GM23248 (cell line): ENCODE measurements at places on chromosomes 1 and 21. TPM values are rescaled to one million over a fixed set of nuclear protein-coding genes. Genes with fewer than 3 reads are reported as not detected.

DNA sequence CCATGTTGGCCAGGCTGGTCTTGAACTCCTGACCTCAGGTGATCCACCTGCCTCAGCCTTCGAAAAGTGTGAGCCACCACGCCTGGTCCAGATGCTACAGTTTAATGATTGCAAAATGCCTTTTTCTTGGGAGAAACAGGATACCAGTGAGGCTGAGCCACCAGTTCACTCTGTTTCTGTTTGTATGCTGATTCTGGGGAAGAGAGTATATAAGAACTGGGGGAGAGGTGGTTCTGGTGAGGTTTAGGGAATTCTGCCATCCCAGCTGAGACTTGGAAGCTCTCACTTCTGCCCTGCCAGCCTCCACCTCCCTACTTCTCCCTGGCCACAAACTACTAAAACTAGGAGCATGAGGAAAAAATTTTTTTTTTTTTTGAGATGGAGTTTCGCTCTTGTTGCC lies 8.1 kb upstream of the PMF1 start:
- peaks cover 5% of the 10 kb centered on the region for H3K36me3 ChIP-seq
- no peaks in the 10 kb centered on the region for H3K27me3 ChIP-seq
- peaks cover 10% of the 10 kb centered on the region for H3K4me1 ChIP-seq
- no peak overlapping the region for H3K27ac ChIP-seq
- H3K4me3 ChIP-seq, result no peak overlapping the region

GRCh38 chr21:33854604-33855003 lies 61.0 kb downstream of the ATP5PO start:
- 0 out of 2 replicates have a peak, but pooled peaks cover 3% of the 10 kb centered on the region for H3K4me1 ChIP-seq
- H3K27ac ChIP-seq, result no peak overlapping the region
- DNase-seq, result peak; percentile 35
- H3K27me3 ChIP-seq, result no peaks in the 10 kb centered on the region
- no peaks in the 10 kb centered on the region for H3K36me3 ChIP-seq
- no peak overlapping the region for H3K4me3 ChIP-seq

Gene KIRREL1
- total RNA-seq, result 108 and 110 TPM in 2 replicates

Gene ZNF593OS
- total RNA-seq, result not detected in 2 replicates

DNA sequence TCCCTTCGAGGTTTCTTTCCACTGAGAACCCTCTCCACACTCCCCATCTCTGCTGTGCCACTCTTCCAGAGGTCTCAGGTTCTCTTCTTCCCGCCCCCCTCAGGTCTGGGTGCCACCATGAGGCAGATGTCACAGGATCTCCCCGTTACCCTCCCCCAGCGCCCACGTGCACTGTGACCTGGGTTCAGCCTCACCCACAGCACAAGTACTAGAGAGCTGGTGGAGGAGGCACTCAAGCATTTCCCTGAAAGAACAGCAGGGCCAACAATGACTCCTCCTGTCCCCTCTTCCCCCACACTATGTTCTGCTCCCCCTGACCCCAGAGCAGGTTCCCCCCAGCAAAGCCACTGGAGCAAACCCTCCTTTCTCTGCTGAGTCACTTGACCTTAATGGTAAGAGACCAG lies 14.3 kb downstream of the PLEKHA6 start:
- no peaks in the 10 kb centered on the region for H3K27me3 ChIP-seq
- H3K4me1 ChIP-seq, result peaks cover 31% of the 10 kb centered on the region
- H3K36me3 ChIP-seq, result no peaks in the 10 kb centered on the region
- DNase-seq, result no peak

Gene C1orf226
- under 0.01 and 0.13 TPM in 2 replicates for total RNA-seq

Gene MMP23B
- not detected in 2 replicates for total RNA-seq

- peak overlapping the region; percentile 2; the same call in 1 of the 2 replicates for H3K27ac ChIP-seq
- H3K27me3 ChIP-seq, result no peaks in the 10 kb centered on the region
- H3K4me3 ChIP-seq, result no peak overlapping the region
Measured at GRCh38 chr1:12499539-12500240, 118.3 kb downstream of the DHRS3 start.

Gene C1orf115
- 0.76 and 1.9 TPM in 2 replicates for total RNA-seq

Gene ZRANB2
- 29.3 and 33.8 TPM in 2 replicates for total RNA-seq

DNA sequence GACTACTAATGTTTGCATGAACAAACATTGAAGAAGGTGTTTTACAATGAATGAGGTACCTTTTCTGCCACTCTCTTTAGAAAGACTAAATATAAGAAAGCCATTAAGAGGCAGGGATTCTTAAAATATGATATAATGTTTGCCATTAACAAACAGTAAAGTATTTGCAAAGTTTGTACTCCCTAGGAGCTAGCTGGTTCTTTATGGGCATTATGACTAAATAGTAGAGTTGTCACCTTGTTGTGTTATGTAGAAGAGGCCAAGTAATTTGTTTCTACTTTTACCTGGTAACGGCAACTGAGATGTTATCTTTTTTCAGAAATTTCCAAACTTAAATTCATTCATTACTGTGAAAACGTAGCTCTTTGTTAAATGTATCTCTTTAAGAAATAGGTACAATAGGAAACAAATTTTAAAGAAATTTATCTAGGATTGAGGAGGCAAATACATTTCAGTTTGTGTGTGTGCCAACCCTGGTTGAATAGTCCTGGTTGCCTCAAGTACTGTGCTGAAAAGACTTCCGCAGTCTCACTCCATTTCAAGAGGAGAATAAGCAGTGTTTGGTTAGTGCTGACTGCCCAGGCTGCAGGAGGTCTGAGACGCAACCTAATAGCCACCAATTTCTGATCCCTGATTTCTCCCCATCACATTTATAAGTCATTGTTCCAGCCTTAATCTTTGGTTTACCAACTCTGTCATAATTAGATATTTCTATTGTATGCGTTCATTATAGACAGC lies 52.1 kb downstream of the WDR3 start:
- DNase-seq, result no peak
- no peak overlapping the region for H3K4me3 ChIP-seq
- no peak overlapping the region for H3K27ac ChIP-seq
- no peaks in the 10 kb centered on the region for H3K4me1 ChIP-seq

DNA sequence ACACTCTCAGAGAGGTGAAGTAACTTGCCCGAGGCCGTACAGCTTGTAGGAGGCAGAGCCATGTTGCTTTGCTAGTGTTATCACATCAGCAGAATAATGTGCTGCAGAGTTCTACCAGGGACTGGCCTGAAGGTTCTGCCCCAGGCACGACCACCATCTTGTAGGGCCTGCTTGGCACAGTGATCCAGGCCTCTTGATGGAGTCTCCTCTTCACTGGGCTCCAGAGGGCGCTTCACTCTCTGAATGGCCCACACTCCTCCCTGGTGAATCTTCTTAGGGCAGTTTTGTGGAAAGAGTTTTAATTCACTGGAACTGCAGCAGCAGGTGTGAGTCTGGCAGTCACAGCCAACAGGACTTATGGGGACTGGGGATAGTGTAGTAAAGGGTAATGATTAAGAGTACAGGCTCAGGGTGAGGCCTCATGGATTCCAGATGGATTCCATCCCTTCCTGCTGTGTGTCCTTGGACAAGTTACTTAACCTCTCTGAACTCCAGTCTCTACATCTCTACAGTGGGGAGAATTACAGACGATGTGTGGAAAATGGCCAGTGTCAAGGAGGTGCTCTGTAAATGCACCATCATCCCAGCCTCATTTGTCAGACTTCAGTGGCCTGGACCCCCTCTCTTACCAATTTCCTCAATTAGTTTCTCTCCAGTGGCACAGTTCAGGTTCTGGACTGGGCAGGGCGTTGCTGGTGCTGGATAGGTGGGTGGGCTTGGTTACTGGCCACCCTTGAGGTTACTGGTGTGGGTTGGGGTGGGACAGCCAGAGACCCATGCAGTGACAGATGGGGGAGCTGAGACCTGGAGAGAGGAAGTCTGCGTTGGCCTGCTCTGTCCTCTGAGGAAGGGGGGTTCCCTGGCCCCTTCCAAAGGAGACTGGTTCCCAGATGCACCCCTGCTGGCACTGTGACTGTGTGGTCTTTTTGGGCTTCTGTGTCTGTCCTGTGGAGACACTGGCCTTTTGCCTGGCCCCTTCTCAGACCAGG lies 45.9 kb upstream of the CSF3R start:
- no peaks in the 10 kb centered on the region for H3K27me3 ChIP-seq
- no peak for DNase-seq
- no peak overlapping the region for H3K27ac ChIP-seq
- H3K4me3 ChIP-seq, result no peak overlapping the region
- no peaks in the 10 kb centered on the region for H3K36me3 ChIP-seq

Gene TMEM269
- not detected in 2 replicates for total RNA-seq

DNA sequence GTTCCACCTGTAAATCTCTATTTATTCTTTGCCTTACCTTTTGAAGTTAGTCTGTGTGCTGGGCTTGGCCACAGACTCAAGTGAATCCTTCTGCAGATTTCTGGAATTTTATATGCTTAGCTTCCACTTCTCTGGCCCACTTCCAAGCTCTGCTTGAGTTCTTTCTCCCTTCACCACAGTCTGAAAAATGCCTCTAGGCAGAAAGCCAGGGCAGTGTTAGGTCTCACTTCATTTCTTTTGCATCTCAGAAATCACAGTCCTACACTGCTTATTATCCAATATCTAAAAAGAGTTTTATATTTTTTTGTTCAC lies 48.9 kb downstream of the INKA2 start:
- no peak overlapping the region for H3K27ac ChIP-seq
- peak; percentile 89 for DNase-seq
- H3K4me1 ChIP-seq, result peaks cover 9% of the 10 kb centered on the region
- peaks cover 14% of the 10 kb centered on the region for H3K36me3 ChIP-seq

- no peak within 1 kb of the TSS for H3K27ac ChIP-seq
- peaks cover 53% of the 10 kb centered on the region for H3K27me3 ChIP-seq
- peak within 1 kb of the TSS; percentile 73 for H3K4me3 ChIP-seq
- no peaks in the 10 kb centered on the region for H3K36me3 ChIP-seq
Measured at GRCh38 chr1:10796029-10796944, at the start of gene CASZ1. CASZ1 (minus strand) TSS chr1:10796646; CDS start chr1:10693889, 102,757 bp downstream.

- no peaks in the 10 kb centered on the region for H3K36me3 ChIP-seq
- H3K4me1 ChIP-seq, result no peaks in the 10 kb centered on the region
- no peak for DNase-seq
- H3K4me3 ChIP-seq, result no peak overlapping the region
Measured at GRCh38 chr21:42401820-42402251, 1.9 kb upstream of the UBASH3A start.

Gene C1orf94
- not detected in 2 replicates for total RNA-seq
